ENCODE measurements at places on chromosomes 1 and 21.
A peak's percentile ranks its signal among the peaks of the same experiment; 100 is the strongest.

DNA sequence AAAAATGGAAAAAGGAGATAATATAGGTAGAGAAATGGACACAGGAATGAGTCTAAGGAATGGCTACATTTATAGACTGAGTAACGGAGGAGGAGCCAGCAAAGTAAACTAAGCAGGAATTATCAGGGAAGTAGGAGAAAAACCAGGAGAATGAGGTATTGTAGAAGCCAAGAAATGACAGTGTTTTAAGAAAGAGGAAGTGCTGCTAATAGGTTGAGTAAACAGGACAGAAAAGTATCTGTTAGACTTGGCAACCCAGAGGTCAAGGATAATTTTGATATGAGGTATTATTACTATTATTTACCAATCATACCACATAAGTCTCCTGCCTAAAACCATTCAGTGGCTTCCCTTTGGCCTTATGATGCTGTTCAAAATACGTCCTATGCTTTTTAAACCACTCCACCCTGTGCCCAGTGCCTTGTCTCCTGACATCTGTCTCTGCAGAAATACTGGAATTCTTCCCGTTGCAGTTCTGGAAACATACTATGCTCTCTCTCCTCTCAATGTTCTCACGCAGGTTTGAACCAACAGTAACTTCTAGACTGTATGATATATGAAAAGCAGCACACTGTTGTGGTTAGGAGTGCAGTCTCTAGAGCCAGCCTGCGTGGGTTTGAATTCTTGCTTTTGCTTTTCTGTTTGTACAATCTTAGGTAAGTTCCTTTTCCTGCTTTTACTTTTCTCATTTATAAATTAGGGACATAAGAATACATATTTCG, 24.6 kb upstream of the NEK7 start:
- no peak for DNase-seq

DNA sequence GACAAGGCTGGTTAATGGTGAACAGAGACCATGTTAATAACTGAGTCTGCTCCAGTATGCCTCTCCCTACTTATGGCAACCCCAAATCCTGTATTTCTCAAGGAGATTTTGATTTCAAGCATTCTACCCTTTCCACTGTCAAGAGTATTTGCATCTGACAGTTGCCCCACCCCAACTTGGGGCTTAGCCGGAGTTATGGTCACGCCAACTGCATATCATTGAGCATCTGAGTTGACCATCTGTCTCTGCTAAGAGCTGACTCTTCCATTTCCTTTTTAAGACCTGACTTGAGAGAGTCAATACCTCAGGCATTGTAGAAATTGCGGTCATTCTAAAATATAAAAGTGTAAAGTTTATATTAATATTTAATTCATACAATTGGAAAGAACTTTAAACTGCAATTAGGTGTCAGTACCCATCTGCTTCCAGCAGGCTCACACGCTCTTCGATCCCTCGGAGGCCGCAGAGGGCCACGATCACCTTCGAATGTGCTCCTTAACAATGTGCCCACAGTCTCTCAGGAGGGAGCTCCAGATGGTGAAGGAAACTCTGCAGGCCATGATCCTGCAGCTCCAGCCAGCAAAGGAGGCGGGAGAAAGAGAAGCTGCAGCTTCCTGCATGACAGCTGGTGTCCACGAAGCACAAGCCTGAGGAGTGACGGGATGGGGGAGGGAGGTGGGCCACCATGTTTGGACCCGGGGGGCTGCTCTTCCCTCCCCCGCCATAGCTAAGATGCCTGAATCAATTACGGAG, 409.8 kb downstream of the DISC1 start:
- no peak for DNase-seq

- DNase-seq = no peak
Measured at GRCh38 chr1:24966724-24967346, 36.8 kb upstream of the RUNX3 start.

DNA sequence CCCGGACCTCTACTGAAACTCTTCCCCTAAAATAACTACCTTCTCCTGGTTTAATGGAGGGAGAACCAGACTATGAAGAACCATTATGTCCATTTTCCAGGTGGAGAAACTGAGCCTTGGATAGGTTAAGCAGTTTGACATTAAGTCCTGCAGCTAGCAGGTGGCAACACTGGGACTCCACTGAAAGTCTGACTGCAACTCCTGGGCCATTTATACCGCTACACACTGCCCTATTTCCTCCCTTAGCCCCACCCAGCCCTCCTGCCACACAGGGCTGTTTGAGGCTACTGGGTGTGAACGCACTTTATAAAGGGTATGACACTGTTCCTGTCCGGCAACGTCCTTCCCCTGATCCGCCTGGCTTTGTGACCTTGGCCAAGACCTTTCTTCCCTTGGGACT, 511 bp upstream of the INPP5B start:
- DNase-seq = no peak

DNA sequence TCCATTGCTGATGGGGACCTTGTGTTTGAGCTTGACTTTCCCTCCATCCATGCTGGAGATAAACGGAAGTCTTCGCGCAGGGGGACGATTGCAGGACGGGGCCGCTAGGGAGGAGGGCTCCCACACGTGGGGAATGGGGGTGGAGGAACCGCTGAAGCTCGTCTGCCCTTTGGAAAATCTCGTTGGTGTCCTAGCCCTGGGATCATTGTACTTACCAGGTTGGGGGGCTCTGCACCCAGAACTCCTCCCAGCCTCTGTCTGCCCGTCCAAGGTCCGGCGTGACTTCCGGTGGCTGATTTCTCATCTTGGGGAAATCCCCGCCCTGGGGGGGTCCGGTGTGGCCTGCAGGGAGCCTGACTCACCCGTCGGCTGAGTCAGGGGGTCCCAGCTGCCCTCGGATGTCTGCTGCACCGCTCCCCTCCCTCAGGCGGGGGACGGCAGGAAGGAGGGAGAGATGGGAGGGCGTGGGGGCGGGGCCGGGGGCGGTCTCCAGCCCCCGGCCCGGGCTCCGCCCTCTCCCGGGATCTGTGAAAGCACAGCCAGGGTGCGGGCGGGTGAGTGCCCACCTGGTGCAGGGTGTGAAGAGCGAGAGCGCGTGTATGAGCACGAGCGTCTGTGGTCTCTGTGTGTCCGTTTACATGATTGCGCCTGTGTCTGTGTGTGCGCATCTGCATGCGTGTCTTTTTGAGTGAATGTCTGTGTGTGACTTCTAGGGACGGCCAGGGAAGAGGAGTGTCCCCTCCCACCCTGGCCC, 35.8 kb downstream of the PIK3CD start:
- DNase-seq = no peak

DNA sequence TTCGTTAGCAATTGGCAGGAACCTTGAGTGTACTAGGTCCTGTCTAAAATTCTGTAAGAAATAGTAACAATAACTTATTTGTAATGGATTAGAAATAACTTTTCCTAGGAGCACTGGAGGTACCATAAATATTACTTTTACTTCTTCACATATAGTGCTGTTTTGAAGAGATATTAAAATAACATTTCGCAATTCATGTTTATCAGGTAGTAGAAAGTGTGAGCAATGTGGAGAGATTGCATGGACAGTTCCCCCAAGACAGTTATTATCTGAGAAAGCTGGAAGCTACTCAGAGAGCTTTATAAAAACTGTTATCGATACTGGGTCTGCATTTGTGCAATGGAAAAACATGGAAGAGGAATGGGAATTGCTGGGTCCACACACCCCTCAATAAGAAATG, 128.5 kb upstream of the KIF26B start:
- no peak for DNase-seq

- DNase-seq = peak; percentile 26
Measured at GRCh38 chr1:237041795-237042525, at the start of gene RYR2. TSS of gene RYR2 (plus strand) at chr1:237042184. CDS start at chr1:237042522, 338 bp downstream.

- no peak for DNase-seq
Measured at GRCh38 chr1:239706245-239706892, 320.0 kb downstream of the CHRM3 start.

GRCh38 chr1:57889676-57890320, 465.9 kb upstream of the DAB1 start:
- no peak for DNase-seq

GRCh38 chr1:242086706-242087105, 87.8 kb upstream of the MAP1LC3C start:
- DNase-seq = peak; percentile 4

DNA sequence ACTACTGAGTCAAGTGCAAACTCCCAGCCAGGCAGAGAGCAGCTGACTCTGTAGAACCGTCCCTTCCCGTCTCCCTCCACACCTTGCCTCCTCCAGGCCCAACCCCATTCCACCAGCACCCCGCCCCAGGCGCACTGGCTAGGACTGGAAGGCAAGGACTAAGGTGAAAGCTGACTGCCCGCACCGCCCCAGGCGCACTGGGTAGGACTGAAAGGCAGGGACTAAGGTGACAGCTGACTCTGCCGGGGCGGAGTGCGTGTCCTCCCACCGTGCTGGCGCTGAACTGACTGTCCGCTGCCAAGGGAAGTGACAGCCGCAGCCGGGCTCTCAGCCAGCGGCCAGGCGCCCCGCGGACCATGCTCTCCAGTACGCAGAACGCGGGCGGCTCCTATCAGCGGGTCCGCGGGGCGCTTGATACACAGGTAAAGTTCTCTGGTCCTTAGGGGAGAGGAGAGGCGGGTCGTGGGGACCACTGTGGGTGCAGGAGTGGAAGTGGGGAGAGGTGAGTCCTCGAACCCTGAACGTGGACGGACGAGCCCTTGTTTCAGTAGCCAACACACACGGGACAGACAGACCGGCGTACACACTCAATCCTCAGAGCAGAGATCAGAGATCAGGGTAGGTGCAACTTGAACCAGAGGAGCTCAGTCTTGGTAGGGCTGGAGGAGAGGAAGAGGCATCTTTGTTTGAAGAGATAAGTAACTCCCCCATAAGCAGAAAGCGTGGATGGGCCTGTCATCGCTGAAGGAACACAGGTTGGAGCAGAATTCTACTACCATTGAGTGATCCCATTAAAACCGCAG, 58.0 kb downstream of the RBM11 start:
- DNase-seq = no peak

GRCh38 chr1:208201229-208201628, 43.0 kb downstream of the PLXNA2 start:
- DNase-seq = no peak

DNA sequence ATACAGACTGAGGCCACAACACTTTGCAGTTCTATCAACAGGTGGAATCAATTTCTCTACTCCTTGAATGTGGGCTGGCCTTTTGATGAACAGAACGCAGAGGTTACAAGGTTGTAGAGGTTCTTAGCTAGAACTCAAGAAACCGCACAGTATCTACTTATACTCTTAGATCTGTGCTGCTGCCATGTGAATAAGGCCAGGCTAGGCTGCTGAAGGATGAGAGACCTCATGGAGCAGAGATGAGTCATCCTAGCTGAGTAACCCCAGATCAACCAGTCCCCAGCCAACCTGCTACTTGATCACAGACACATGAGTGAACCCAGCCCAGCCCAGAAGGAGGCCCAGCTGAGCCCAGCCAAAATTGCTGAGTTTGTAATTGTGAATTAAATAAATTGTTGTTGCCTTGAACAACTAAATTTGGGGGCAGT, 35.3 kb upstream of the BCAR3 start:
- DNase-seq = no peak

DNA sequence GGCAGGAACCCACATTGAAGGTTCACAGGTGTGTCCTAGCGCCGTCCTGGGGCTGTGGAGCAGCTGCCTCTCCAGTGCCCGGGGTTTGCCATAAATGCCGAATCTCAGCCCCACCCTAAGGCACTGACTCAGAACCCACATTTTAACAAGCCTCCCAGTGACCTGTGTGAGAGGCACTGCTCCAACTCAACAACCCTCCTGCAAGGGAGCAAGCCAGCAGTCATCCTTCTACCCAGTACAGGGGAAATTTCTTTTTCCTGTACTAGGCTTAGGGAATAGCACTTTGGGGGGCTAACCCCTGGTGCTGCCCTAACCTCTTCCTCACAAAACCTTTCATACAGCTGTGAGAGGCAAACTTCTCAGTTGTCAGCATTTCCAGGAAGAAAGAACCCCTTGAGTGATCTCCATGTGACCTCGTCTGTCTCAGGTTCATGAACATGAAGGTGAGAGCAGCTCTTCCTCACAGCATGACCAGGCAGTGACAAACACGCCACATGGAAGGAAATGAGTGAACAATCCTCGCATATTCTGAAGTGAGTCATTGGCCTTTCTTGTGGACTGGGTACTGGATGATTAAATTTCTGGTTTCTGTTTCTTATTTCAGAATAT, 11.4 kb upstream of the BCAR3 start:
- DNase-seq = no peak

- no peak for DNase-seq
Measured at GRCh38 chr1:167186771-167187170, 33.9 kb upstream of the POU2F1 start.

DNA sequence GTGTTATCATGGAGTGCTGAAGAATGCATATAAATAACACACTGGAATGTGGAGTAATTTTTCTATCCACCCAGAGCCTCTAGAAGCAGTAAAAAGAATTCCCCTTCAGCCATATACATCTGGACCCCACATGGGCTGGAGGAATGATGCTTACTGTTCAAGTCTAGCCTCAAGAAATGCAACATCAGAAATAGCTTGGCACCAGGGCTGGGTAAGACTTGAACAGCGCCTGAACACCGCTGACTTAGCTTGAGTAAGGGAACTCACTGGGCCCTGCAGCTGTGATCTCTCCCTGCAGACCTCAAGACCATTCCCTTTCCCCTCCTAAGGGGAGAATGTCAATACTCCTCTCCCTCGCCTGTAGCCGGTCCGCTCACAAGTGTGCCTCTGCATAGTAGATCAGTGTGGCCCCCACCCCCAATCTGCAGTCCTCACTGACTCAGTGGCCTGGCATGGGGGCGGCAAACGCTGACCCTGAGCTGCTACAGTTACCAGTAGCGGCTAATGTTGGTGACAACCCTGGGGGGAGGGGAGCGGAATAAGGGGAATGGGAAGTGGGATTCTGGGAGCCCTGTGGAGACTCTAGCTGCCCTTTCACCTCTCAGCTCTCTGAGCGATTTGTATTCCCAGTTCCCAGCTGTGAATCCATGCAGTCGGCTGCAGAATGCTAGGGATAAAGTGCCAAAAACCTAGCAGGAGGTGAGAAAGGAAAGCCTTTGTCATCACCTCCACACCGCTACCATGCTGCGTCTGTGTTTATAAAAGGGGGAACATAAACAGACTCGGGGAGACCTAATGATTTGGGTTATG, 483.9 kb downstream of the DISC1 start:
- no peak for DNase-seq

DNA sequence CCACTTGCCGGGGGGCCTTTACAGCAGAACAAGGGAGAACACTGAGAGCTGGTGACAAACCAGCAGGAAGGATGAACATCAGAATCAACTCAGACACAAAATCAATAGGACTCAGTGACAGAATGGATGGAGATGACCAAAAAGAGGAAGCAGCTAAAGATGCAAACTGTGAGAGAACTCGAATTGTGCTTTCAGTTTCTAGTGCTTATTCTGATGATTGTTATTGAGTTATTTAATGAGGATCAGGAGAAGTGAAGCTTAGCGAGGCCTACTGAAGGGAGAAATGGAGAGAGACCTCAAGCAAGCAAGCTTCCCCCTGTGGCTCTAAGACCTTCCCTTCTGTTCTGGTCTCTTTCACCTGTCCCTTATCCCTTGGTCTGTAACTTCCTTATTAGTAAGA, 30.3 kb upstream of the TMEM125 start:
- no peak for DNase-seq

- DNase-seq = no peak
Measured at GRCh38 chr1:11377001-11377583, 101.9 kb upstream of the DISP3 start.
